ENCODE measurements at places on chromosomes 3 and 15. TPM values are rescaled to one million over a fixed set of nuclear protein-coding genes. Genes with fewer than 3 reads are reported as not detected.

DNA sequence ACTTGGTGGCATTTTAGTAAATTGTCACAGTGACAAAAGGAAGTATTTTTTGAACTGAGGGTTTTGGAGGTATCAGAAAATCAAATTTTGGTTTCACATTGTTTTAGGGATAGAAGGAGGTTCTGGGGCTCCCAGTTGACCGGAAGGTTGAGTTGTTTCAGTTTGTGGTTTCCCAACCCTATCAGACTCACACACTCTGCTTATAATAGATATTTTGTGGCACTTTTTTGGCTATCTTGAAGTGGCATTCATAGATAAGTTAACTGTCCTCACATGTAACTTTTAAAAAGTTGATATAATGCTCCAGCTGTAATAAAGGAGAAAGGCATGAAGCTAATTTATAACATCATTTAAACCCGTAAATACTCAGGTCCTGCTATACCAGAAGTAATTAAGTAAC is 12.8 kb downstream of the ARMC8 start:
- DNase-seq = no peak

CCDC33 gene
- not detected for total RNA-seq

GRCh38 chr3:182716114-182716688 is 77.1 kb upstream of the ATP11B start:
- no peak for DNase-seq

ASB14 gene
- total RNA-seq = not detected

DNA sequence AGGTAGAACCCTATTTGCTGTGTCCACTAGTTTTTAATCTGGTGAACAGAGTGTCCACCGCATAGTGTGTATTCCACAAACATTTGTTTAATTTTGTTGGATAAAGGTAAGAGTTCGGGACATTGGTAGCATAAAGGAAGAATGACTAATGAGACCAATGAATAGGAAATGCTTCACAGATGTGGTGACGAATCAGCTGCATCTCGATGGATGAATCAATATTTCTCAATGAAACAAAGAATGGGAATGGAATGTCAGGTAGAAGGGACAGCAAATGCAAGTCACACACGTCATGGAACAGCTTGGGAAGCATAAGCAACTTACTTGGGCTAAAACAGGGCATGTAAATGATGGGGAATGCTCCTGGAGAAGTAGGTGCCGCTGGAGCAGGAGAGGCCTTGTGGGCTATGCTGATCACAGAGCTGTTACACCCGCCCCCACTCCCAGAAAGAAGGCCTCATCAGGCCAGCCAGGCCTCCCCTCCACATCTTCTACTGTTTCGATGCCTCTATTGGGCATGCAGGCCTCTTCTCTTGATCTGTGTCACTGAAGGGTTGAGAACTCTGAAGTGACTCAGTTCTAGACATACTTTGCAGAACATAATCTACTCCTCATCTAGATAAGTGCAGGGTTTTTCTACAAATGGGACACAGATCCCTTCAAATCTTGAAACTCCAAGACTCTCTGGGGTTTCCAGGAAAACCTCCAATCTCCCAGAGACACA is 120.0 kb upstream of the GADL1 start:
- peak; percentile 77 for DNase-seq

GRCh38 chr3:129224984-129225393 is 24.4 kb upstream of the COPG1 start:
- DNase-seq = peak; percentile 82
